ENCODE measurements at places on chromosomes 11 and 22. TPM values are rescaled to one million over a fixed set of nuclear protein-coding genes. Genes with fewer than 3 reads are reported as not detected.
A peak's percentile ranks its signal among the peaks of the same experiment; 100 is the strongest.

Gene RCOR2
- total RNA-seq = 118 TPM

GRCh38 chr11:78289552-78290292 is 101.0 kb downstream of the USP35 start:
- no peak for DNase-seq

- DNase-seq = no peak
Observed at GRCh38 chr11:18491924-18492323, 34.8 kb downstream of the TSG101 start.

Gene CYB5R2
- 44.5 TPM for total RNA-seq

DNA sequence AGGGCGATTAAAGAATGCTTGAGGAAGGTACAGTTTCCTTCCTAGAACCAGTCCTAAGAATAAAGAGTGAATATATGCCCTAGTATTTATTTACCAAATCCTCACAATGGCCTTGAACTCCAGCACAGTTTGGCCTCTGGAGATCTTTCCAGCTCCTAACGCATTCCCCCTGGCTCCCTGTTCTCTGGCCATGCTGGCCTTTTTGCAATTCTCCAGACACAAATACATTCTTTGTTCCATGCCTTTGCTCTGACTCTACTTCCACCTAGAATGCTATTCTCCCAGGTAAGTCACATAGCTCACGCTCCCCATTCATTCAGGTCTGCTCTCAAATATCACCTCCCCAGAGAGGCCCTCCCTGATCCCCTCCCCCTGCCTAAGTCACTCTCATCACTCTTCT is 3.7 kb upstream of the DGKZ start:
- no peak for DNase-seq

GRCh38 chr11:83572581-83573496 is 286.7 kb upstream of the CCDC90B start:
- no peak for DNase-seq

- no peak for DNase-seq
Observed at GRCh38 chr11:17798253-17798652, 63.7 kb downstream of the KCNC1 start.

DNA sequence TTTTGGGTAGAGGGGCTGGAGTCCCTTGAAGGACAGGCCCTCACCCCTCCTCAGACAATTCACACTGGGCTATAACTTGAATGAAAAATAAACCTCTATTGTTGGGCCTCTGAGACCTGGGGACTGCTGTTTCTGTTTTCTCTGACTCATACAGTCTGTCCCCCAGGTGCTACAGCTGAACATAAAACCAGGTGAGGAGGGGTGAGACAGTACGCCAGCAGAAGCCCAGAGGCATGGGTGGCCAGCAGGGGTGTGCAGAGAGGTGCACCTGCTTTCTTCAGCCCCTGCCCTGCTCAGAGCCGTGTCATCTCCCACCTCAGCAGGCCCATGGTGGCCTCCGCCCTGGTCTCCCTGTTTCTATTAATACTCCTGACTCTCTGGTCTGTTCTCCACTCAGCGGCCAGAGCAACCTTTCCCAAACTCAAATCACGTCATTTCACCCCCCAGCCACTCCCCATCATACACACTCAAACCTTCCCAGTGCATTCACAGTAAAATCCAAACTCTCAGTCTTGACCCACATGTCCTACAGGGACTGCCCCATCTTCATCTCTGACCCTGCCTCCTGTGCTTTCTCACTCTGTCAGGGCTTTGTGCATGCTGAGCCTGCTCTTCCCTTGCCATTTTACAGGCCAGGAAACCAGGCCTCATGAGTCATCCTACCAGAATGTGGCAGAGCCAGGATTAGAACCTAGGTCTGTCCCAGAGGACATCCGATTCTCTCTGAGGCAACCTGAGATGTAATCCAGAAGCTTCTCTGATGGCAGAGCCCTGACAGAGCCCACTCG is 5.4 kb upstream of the IL2RB start:
- no peak for DNase-seq

Gene RBMXL2
- total RNA-seq = not detected

- DNase-seq = no peak
Observed at GRCh38 chr11:111521135-111521534, 6.6 kb downstream of the HOATZ start.

DNA sequence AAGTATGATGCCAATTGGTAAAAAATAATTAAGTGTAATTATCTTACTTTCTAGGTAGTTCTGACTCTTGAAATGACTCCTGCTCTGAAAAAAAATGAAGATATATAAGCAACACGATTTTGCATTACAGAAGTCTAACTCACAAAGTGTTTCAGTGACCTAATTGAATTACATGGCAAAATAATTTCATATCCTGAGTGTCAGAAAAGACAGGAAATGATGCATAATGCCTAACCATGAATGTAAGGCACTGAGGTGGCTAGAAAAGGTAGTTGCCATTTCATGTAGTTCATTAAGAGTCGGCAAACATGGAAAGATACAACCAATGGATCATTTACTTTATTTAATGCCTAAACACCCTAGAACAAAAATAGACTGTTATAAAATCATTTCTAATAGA is 113.5 kb downstream of the GUCY1A2 start:
- DNase-seq = no peak

DNA sequence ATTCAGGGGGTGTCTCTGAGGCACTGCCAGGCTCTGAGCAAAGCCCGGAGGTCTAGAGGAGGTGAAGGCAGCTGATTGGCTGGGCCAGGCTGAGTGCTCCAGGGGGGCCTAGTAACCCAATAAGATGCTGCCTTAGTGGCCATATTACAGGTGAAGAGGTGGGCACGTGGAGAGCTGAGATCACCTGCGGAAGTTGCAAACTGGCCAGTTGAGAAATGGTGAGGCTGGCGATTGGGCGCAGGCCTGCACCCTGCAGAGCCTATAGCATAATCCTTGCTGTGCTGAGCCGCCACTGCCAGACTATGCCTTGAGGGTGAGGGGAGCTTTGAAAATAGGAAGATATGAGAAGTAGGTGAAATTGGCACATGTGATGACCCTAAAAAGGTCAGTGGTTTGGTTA is 21.7 kb downstream of the DERL3 start:
- DNase-seq = peak; percentile 12

GRCh38 chr11:40023724-40024123 is 1435.7 kb downstream of the LRRC4C start:
- DNase-seq = no peak

DNA sequence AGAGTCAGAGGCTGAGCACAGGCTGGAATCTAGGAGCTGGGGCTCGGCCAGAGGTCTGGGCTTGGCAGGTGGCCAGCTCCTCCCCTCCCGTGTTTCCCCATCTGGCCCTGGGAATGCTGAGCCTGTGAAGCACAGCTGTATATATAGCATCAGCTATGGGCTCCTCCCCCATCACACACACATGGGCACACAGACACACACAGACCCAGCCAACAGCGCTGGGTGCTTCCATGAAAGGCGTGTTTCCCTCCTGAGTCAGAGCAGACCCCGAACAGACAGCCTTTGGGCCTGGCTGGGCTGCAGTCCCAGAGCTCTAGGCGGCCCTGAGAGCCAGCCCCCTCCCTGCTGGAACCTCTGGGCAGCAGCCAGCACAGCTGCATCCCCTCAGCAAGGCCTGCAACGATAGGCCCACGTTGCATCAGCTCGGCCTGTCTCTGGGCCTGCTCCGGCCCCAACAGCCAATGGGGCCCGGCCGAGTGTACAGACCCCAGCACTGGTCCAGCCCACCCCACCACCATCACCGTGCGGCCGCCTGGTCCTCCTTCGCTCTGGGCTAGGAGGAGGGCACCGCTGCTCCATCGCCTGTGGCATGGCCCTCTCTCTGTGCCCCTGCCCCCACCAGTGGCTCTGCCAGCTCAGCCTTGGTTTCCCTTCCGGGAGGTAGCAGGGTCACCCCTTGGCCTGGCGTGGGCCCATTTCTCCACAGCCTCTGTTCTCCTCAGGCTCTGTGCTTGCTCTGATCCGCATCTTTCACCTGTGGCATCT is 7.6 kb upstream of the SERPINH1 start:
- peak; percentile 96 for DNase-seq

Gene FGF19
- 7.4 TPM for total RNA-seq

DNA sequence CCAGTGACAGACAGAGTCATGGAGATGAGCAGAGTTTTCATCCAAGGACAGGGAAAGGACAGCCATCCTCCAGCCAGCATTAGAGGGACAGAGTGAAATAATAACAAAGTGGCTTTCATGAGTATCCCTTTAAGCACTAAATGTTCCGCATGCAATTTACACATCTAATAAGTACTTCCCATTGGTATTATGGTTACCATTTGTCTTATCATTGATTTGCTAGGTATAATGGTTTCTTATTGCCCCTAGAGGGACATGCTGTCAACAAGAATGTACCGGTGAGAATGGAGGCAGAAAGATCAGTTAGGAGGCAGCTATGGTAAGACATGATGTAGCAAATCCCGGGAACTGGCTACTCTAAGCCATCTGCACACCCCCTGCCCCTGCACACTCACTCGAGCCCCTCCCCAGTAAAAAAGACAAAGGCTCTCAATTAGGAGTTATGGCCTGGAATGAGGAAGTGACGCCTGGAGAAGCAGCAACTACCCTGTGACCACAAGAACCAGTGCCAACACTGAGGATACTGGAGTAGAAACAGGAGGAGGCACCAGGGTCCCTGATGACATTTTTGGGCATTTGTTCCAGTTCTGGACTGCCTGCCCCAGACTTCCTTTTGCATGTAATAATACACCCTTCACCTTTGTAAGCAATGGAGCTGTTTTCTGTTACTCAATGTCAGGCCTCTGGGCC is 30.2 kb upstream of the HMGXB4 start:
- DNase-seq = no peak

DNA sequence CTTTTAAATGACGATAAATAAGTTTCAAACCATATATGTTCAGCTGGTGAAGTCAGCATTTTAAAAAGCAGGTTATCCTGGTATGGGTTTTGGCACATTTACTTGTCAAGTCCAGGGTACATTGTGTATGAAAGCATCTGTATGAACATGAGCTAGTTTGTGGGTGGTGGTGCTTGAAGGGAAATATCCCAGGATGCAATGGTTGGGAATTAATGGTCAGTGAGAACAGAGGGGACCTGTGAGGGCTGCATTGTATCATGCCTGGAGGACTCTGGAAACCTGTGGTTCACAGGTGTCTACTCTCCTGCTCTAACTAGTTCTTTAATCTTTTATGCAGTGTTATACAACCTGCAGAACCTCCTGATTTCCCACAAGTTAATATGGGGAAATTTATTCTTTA is 5.8 kb downstream of the DEPDC7 start:
- no peak for DNase-seq

Gene ZP1
- total RNA-seq = not detected

GRCh38 chr22:30636226-30637077 is 871 bp downstream of the SLC35E4 start:
- DNase-seq = peak; percentile 52

Gene DPP3
- total RNA-seq = 85.3 TPM

Gene MAPK8IP1
- total RNA-seq = 30.2 TPM

DNA sequence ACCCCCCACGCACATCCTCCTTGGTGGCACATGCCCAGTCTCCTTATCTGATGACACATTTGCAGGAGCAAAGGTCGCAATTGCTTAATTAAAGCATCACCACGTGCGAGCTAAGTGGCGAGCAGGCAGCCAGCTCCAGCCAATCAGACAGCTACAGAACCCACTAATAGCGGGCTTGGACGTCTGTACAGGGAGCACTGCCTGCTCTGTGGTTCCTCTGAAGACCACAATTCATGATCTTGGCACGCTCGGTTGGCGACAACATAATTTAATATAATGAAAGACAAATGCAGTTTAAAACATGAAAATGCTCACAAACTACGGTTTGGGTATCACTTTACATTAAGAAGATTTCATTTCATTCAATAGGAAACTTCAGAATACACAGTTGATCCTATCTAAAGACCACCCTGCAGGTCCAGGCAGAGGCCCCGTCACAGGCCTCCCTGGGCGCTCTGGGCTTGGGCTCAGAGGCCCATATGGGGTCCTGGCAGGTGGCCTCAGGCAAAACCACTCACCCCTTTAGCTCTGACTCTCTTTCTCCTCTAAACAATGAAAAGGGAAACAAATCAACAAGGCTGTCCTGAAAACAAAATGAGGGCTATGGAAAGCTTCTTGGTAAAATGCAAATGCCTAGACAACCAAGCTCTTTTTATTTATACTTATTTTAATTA is 10.4 kb downstream of the PACSIN2 start:
- DNase-seq = no peak

GRCh38 chr11:92707173-92707619 is 262.3 kb upstream of the MTNR1B start:
- no peak for DNase-seq

Gene ARHGAP42
- 35.5 TPM for total RNA-seq

- no peak for DNase-seq
Observed at GRCh38 chr11:11668781-11669180, 47.0 kb upstream of the GALNT18 start.

DNA sequence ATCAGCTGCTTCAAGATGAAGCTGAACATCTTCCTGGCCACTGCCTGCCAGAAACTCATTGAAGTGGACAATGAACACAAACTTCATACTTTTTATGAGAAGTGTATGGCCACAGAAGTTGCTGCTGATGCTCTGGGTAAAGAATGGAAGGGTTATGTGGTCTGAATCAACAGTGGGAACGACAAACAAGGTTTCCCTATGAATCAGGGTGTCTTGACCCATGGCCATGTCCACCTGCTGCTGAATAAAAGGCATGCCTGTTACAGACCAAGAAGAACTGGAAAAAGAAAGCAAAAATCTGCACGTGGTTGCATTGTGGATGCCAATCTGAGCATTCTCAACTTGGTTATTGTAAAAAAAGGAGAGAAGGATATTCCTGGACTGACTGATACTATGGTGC is 22.2 kb upstream of the BIRC3 start:
- DNase-seq = no peak

DNA sequence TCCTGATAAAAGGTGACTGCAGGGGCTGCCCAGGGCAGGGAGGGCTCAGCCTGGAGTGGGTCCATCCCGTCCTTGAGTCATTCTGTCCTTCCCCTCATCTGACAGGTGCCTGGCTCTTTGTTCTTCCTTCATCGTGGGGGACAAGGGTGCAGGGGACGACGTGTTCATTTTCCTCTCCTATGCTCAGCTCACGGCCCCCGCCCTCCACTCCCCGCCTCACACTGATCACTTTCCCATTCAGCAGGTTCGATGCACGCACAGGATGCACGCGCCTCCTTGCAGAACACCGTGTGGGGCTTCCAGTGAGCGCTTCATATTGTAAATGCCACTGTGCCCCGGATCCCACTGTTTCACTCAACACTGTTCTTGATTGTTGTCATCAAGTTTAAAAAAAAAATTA is 32.7 kb upstream of the SHANK2 start:
- DNase-seq = peak; percentile 13

DNA sequence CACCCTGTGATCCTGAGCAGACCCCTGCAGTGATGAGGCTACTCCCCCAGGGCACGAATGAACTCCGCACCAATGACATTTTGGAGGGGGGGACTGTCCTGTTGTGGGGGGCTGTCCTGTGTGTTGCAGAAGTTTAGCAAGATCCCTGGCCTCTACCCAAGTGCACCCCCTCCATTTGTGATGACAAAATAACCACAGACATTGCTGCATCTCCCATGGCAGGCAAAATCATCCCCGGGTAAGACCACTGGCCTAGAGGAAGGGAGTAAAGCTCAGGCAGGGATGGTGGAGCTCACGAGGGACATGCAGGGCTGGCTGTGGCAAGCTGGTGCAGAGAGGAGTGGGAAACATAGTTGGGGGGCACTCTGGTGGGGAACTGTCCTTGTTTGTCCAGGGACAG is 40.6 kb downstream of the NECTIN1 start:
- no peak for DNase-seq

Gene MUC15
- total RNA-seq = not detected
